ENCODE measurements at places on chromosomes 4 and X.
A peak's percentile ranks its signal among the peaks of the same experiment; 100 is the strongest.

GRCh38 chr4:22942920-22943559 lies 250.3 kb downstream of the GBA3 start:
- no peak for DNase-seq
- H3K27ac ChIP-seq: no peak overlapping the region
- H3K4me1 ChIP-seq: no peaks in the 10 kb centered on the region
- H3K36me3 ChIP-seq: no peaks in the 10 kb centered on the region

GRCh38 chr4:40718586-40718985 lies 31.2 kb upstream of the NSUN7 start:
- no peak for DNase-seq
- H3K36me3 ChIP-seq: no peaks in the 10 kb centered on the region
- no peak overlapping the region for H3K4me3 ChIP-seq
- no peak overlapping the region for H3K27ac ChIP-seq

DNA sequence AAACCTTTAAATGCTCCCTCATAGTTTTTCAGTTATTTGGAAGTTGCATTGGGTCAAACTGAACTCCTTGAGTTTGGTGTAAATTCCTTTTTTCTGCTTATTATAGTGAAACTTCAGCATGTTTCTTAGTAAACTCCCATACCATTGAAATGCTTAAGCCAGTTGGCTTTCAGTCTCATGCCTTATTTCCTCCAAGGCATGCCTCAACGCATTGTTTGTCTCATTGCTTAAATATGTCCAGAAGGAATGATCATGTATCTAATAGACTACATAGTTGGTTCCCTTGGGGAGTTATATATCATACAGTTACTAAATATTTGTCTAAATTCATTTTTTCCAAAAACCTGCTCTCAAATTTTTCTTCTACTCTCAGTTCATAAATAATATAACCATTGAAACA lies 114.0 kb downstream of the STOX2 start:
- no peak for DNase-seq
- no peaks in the 10 kb centered on the region for H3K36me3 ChIP-seq
- no peaks in the 10 kb centered on the region for H3K4me1 ChIP-seq
- H3K27me3 ChIP-seq: no peaks in the 10 kb centered on the region
- H3K27ac ChIP-seq: no peak overlapping the region

- H3K4me1 ChIP-seq: no peaks in the 10 kb centered on the region
- no peaks in the 10 kb centered on the region for H3K36me3 ChIP-seq
- no peak overlapping the region for H3K4me3 ChIP-seq
- no peak for DNase-seq
- no peak overlapping the region for H3K27ac ChIP-seq
Observed at GRCh38 chrX:644304-645281, 14.0 kb downstream of the SHOX start.

- no peak overlapping the region for H3K27ac ChIP-seq
- peaks cover 2% of the 10 kb centered on the region for H3K27me3 ChIP-seq
- no peak overlapping the region for H3K4me3 ChIP-seq
- no peaks in the 10 kb centered on the region for H3K4me1 ChIP-seq
- H3K36me3 ChIP-seq: no peaks in the 10 kb centered on the region
Observed at GRCh38 chr4:168604496-168605373, 107.9 kb downstream of the PALLD start.

DNA sequence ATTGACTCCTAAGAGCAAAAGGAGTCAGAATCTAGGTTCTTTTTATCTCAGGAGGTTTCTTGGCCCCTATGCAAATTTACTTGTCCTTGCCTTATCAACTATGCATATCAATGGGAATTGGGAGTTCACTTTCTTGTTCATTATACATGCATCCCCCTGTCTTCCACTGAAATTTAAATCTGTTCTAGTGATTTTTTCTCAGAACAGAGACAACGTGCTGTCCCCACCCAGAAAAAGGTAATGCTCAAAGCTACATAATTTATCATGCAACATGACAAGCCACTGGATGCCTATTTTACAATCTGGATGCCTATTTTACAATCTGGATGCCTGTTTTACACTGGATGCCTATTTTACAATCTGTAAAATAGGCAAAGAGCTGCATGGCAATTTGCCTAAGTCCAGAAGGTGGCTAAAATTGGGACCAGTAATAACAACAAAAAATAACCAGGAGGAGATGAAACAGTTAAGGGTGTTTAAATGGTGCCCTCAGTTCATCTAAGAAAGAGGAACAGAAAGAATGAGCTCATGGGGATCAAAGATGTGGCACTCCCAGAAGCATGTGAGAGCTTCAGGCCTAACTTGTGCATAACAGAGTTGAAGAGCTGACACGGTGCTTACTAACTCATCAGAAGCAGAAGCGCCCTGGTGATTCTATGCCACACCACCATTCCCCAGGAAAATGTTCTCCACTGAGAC lies 537.8 kb upstream of the BOD1L1 start:
- no peaks in the 10 kb centered on the region for H3K27me3 ChIP-seq
- peak overlapping the region; percentile 86 for H3K27ac ChIP-seq
- DNase-seq: no peak
- no peaks in the 10 kb centered on the region for H3K36me3 ChIP-seq
- peaks cover 31% of the 10 kb centered on the region for H3K4me1 ChIP-seq

- no peak overlapping the region for H3K4me3 ChIP-seq
- H3K27ac ChIP-seq: no peak overlapping the region
- no peak for DNase-seq
- H3K27me3 ChIP-seq: no peaks in the 10 kb centered on the region
Observed at GRCh38 chr4:23455456-23456158, 434.2 kb downstream of the PPARGC1A start.

DNA sequence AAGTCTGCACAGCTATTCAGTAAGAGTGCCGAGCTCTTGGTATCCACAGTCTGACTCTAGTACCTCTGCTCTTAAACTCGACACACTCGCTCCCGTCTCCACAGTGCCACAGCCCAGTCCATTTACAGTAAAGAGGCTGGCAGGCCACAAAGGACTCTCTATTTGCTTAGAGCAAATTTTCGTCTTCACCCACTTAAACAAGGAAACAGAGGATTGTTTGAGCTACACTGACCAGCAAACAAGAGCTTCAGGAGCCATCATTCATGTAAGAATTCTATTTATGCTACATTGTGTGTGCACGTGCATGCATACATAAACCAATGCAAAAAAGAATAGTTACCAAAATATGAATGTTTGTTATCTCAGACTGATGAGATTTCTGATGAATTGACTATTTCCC lies 290.2 kb downstream of the USP46 start:
- no peak for DNase-seq
- H3K4me3 ChIP-seq: no peak overlapping the region
- no peak overlapping the region for H3K27ac ChIP-seq
- H3K36me3 ChIP-seq: no peaks in the 10 kb centered on the region
- no peaks in the 10 kb centered on the region for H3K27me3 ChIP-seq
- no peaks in the 10 kb centered on the region for H3K4me1 ChIP-seq

DNA sequence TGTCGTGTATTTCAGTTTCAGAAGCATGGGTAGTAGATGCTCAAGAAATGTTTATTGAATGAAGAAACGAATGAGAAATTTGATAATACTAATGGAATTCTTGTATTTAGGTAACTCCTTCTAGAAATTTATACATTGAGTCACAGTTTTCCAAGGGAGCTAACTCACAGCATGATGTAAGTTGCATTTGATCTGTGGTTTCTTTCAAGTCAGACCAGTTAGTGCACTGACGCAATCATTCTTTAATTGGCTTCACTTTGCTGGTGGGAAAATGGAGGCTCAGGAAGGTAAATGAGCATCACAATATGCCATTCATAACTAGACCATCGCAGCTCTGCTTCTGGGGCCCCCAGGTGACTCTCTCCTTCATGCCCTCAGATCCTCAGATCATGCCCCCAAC lies 17.3 kb upstream of the CWH43 start:
- no peaks in the 10 kb centered on the region for H3K36me3 ChIP-seq
- H3K27me3 ChIP-seq: peaks cover 8% of the 10 kb centered on the region
- no peak overlapping the region for H3K27ac ChIP-seq
- H3K4me1 ChIP-seq: no peaks in the 10 kb centered on the region

DNA sequence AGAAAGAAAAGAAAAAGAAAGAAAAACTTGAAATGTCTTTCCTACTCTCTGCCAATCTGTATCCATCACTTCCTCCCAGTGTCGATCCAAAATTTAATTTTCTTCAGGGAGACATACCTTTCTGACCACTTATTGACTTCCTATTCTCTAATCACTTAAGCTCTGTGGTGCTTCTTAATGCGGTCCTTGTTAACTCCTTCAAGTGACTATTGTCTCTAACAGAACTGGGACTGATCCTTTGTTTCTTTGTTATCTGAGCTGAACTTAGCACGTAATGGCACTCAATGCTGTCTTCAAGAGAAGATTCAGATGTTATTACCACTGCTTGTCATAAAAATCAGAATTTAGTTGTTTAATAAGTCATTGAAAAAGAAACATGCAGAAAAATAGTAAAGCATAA lies 31.2 kb downstream of the LARP7 start:
- H3K27me3 ChIP-seq: no peaks in the 10 kb centered on the region
- H3K4me1 ChIP-seq: no peaks in the 10 kb centered on the region
- no peak overlapping the region for H3K27ac ChIP-seq

GRCh38 chr4:154367659-154368058 lies 123.9 kb downstream of the DCHS2 start:
- no peak for DNase-seq
- peak overlapping the region; percentile 69 for H3K4me3 ChIP-seq
- peaks cover 8% of the 10 kb centered on the region for H3K27me3 ChIP-seq
- no peaks in the 10 kb centered on the region for H3K36me3 ChIP-seq
- peak overlapping the region; percentile 72 for H3K27ac ChIP-seq

GRCh38 chrX:119041175-119041574 lies 31.6 kb upstream of the CT47C1 start:
- peaks cover 2% of the 10 kb centered on the region for H3K27me3 ChIP-seq
- no peak overlapping the region for H3K4me3 ChIP-seq
- no peaks in the 10 kb centered on the region for H3K36me3 ChIP-seq
- no peaks in the 10 kb centered on the region for H3K4me1 ChIP-seq

GRCh38 chrX:19840899-19841648 lies 46.3 kb downstream of the SH3KBP1 start:
- H3K27ac ChIP-seq: peak overlapping the region; percentile 89
- peaks cover 10% of the 10 kb centered on the region for H3K36me3 ChIP-seq
- peaks cover 67% of the 10 kb centered on the region for H3K4me1 ChIP-seq
- no peaks in the 10 kb centered on the region for H3K27me3 ChIP-seq
- peak overlapping the region; percentile 62 for H3K4me3 ChIP-seq

DNA sequence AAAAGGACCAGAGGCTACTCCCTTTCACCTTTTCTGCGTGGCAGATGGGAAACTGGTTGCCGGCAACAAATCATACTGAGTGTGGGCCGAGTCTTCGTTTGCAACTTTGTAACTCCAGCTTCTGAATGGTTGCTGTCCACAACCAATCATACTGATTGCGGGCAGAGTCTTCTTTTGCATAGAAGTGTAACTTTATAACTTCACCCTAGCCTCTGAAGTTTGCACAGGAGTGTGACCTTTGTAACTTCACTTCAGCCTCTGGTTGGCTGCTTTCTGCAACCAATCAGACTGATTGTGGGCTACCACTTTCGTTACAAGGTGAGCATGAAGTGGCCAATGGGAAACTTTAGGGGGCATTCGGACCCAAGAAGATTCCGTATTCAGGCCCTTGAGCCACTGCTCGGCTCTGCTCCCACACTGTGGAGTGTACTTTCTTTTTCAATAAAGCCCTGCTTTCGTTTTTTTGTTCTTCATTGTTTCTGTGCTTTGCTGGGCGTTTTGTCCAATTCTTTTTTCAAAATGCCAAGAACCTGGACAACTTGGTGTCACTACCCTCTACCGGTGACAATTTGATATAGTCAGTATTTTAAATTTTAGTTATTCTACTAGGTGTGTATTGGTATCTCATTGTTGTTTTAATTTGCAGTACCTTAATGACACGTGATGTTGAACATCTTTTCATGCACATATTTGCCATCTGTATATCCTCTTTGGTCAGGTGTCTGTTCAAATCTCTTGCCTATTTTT lies 9.0 kb upstream of the PAGE5 start:
- no peak for DNase-seq
- H3K27ac ChIP-seq: no peak overlapping the region
- no peaks in the 10 kb centered on the region for H3K4me1 ChIP-seq
- no peak overlapping the region for H3K4me3 ChIP-seq
- no peaks in the 10 kb centered on the region for H3K27me3 ChIP-seq

- no peak overlapping the region for H3K27ac ChIP-seq
- peaks cover 2% of the 10 kb centered on the region for H3K4me1 ChIP-seq
- no peak for DNase-seq
- no peak overlapping the region for H3K4me3 ChIP-seq
- H3K27me3 ChIP-seq: no peaks in the 10 kb centered on the region
Observed at GRCh38 chrX:153561337-153561736, 37.6 kb downstream of the CCNQ start.

DNA sequence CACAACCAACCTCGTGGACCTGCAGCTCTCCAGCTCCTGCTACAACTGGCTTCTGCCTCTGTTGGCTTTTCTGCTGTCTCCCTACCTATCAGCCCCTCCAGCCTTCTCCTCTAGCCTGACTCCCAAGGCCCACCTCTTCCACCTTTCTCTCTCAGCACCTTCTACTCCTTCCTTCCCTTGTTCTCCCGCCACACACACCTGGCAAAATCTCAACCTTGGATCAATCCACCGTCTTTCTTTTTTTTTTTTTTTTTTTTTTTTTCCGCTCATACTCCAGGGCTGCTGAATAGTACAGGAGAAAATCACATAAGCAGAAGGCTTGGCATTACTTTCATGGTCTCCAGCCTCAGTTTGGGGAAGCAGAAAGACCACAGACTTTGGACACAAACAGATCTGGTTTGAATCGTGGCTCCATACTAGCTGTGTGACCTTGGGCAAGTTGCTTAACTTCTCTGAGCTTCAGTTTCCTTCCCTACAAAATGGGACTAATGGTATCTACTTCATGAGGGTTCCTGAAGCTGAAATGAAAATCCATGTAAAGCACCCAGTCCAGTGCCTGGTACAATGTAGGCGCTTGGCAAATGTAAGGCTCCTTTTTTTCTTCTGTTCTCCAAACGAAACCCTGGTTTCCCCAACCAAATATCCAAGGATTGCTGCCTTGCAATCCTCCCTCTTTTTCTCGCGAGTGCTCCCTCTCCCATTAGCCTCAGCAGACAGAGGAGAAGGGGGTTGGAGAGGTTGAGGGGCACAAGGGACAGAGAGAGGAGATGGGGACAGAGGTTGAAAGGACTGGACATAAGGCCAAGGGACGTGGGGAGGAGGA lies 1.7 kb downstream of the FGD1 start:
- H3K4me3 ChIP-seq: peak overlapping the region; percentile 60
- no peaks in the 10 kb centered on the region for H3K4me1 ChIP-seq
- H3K36me3 ChIP-seq: no peaks in the 10 kb centered on the region
- no peak overlapping the region for H3K27ac ChIP-seq

GRCh38 chrX:19514791-19515614 lies at the start of gene MAP3K15:
Gene MAP3K15, minus strand, starts transcription at chrX:19515508. Its CDS starts 247 bp downstream, at chrX:19515261.
- peak; percentile 13 for DNase-seq
- no peaks in the 10 kb centered on the region for H3K36me3 ChIP-seq
- peak within 1 kb of the TSS; percentile 55 for H3K4me3 ChIP-seq
- no peak within 1 kb of the TSS for H3K27ac ChIP-seq

- no peak overlapping the region for H3K4me3 ChIP-seq
- H3K36me3 ChIP-seq: peaks cover 25% of the 10 kb centered on the region
- peaks cover 43% of the 10 kb centered on the region for H3K4me1 ChIP-seq
- no peak overlapping the region for H3K27ac ChIP-seq
Observed at GRCh38 chrX:1450361-1451161, 2.1 kb downstream of the ASMTL start.

GRCh38 chr4:16524911-16525554 lies 298.8 kb upstream of the TAPT1 start:
- no peak overlapping the region for H3K27ac ChIP-seq
- DNase-seq: no peak
- no peaks in the 10 kb centered on the region for H3K4me1 ChIP-seq
- H3K4me3 ChIP-seq: no peak overlapping the region
- H3K36me3 ChIP-seq: no peaks in the 10 kb centered on the region

- no peaks in the 10 kb centered on the region for H3K4me1 ChIP-seq
- no peaks in the 10 kb centered on the region for H3K36me3 ChIP-seq
- DNase-seq: no peak
- H3K4me3 ChIP-seq: no peak overlapping the region
- no peak overlapping the region for H3K27ac ChIP-seq
- H3K27me3 ChIP-seq: no peaks in the 10 kb centered on the region
Observed at GRCh38 chr4:60404027-60404426, 796.1 kb upstream of the ADGRL3 start.
